Tongue (tissue), 3 donors: ENCODE measurements at places on chromosomes 1 and 21. TPM values are rescaled to one million over a fixed set of nuclear protein-coding genes. Genes with fewer than 3 reads are reported as not detected.

FCRL6 gene
- total RNA-seq = not detected

TTLL7 gene
- 44.2 TPM for total RNA-seq

PLK3 gene
- 10.8 TPM for total RNA-seq

OR1C1 gene
- total RNA-seq = not detected

BGLAP gene
- total RNA-seq = 1.0 TPM

TRIM58 gene
- 2.5 TPM for total RNA-seq

GUCA2B gene
- not detected for total RNA-seq
